ENCODE measurements at places on chromosomes 16 and 17. TPM values are rescaled to one million over a fixed set of nuclear protein-coding genes. Genes with fewer than 3 reads are reported as not detected.

DNA sequence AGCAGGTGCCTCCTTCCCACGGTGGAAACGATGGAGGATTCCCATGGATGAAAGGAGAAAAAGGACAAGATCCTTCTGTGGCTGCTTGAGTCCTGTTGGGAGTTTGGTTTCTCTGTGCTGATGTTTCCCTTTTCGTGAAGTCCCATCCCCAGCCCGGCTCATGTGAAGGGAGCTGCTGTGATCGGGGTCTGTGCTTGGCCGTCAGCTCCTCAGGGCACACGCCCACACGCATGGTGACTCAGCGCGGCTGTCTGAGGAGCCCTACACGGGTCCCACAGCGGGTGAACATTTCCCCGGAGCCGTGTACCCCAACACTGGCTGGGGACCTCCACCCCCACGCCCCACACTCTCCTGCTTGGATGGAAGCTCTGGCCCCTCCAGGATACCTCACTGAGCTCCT is 44.5 kb upstream of the SSTR5 start:
- DNase-seq = no peak

- no peak for DNase-seq
Observed at GRCh38 chr16:88928405-88929090, 48.5 kb downstream of the CBFA2T3 start.

GRCh38 chr17:16929035-16929680 is 42.8 kb downstream of the TNFRSF13B start:
- DNase-seq = no peak

DNA sequence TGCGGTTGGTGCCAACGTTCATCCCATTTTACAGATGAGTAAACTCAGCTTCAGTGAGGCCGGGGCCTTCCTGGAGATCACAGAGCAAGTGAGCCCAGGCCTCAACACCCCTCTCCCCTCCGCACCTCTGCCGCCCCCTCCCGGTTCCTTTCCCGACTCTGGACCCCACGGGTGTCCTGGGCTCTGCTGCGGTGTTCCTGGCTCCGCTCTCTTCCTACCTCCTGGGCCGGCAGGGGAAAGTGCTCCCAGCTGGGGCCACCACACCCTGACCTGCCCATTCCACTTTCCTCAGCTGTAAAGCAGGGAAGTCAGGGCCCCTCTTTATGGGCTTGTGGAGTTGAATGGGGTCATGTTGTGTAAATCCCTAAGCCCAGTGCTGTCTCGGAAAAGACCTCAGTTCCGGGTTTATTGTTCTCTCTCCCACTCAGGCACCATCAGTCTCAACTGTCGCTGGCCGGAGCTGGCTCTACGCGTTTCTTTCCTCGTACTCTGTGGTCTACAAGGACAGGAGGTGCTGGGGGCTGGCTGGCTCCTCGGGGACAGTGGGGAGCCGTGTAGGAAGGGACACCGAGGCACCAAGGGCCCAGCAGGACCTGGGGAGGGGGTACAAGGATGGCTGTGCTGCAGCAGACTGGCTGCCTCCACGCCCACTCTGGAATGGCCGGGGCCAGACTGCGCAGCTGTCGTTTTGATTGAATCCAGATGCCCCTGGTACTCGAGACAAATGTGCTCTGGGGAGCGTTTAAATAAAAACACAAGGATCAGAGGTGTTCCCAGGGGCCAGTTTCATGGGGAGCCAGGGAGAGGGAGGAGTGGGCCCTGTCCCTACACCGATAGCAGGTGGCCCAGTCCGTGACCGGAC is 21.7 kb upstream of the ACSF3 start:
- DNase-seq = no peak

DNA sequence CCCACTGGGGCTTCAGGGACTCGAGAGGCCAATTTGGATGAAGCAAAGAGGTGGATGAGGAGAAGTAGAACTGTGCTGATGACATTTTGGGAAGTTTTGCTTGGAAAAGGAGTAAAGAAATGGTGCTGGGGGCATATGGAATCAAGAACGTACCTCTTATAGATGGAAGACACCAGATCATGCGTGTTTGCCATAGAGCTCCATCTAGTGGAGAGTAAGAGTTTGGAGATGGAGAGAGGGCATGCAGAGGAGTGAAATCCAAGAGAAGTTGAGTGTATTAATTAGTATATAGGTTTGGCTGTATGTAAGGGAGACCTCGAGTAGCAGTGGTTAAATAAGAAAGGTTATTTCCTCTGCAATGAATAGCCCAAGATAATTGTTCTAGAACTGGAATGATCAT is 56.0 kb downstream of the SHISA6 start:
- DNase-seq = no peak

- DNase-seq = no peak
Observed at GRCh38 chr17:48835971-48836370, 5.1 kb downstream of the CALCOCO2 start.

DNA sequence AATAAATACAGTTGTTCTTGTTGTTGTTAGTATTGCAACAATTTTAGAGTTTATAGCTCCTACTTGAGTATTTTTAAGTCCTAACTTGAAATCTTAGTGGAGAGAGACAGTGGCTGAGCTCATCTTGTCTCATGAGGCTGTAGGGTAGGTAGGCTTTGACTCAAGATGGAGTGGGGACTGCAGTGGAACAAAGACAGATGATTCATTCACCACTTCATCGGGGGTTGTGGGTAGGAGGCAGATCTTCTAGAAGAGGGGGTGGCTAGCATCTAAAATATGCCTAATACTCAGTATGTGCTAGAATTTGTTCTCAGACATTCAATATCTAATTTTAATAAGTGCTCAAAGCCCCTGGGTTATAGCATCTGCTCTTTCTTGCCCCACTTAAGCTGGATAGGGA is 13.1 kb upstream of the MMD start:
- DNase-seq = peak; percentile 41

- DNase-seq = no peak
Observed at GRCh38 chr16:3651461-3652372, 2.8 kb upstream of the DNASE1 start.

GRCh38 chr16:81696961-81697615 is 82.0 kb upstream of the PLCG2 start:
- DNase-seq = peak; percentile 54

GRCh38 chr17:29012535-29012934 is 6.7 kb upstream of the SEZ6 start:
- no peak for DNase-seq

GRCh38 chr16:89860747-89861304 is 12.6 kb upstream of the TCF25 start:
- peak; percentile 17 for DNase-seq

CBX8 gene
- 5.3 TPM for total RNA-seq
